Activated T-cell treated with anti-CD3 and anti-CD28 coated beads, Interleukin-2, amount 50 U/mL, for 72 hours (primary cell): ENCODE measurements at places on chromosomes 1 and 21. TPM values are rescaled to one million over a fixed set of nuclear protein-coding genes. Genes with fewer than 3 reads are reported as not detected.

- DNase-seq, result peak; percentile 81
Measured at GRCh38 chr1:117059334-117059677, 820 bp upstream of the TTF2 start.

GRCh38 chr21:18877917-18878316 is 474.3 kb upstream of the TMPRSS15 start:
- no peak for DNase-seq

- peak; percentile 87 for DNase-seq
Measured at GRCh38 chr1:154955039-154955717, 721 bp downstream of the PBXIP1 start.

- DNase-seq, result no peak
Measured at GRCh38 chr1:200893411-200893901, 1.2 kb upstream of the INAVA start.

- DNase-seq, result no peak
Measured at GRCh38 chr1:153390938-153391710, at the start of gene S100A8. S100A8 (minus strand) TSS chr1:153391073; CDS start chr1:153390535, 538 bp downstream.

GRCh38 chr21:45545691-45546531 is 3.7 kb upstream of the SLC19A1 start:
- no peak for DNase-seq

DNA sequence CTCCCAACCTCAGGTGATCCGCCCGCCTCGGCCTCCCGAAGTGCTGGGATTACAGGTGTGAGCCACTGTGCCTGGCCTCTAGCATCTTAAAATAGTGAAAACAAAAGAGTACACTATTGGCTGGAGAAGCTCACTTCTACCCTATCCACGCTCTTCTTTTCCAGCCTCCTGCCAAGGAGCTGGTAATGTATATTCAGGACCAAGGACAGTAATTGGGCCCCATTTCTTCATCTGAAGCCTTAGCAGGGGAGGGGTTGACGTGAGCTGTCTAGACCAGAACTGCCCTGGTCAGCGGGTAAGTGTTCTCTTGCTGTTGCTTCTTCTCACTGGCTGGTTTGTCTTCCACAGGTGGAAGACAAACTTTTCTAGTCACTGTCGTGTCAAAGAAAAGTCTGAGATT is 70.2 kb downstream of the DNM3 start:
- no peak for DNase-seq

DNA sequence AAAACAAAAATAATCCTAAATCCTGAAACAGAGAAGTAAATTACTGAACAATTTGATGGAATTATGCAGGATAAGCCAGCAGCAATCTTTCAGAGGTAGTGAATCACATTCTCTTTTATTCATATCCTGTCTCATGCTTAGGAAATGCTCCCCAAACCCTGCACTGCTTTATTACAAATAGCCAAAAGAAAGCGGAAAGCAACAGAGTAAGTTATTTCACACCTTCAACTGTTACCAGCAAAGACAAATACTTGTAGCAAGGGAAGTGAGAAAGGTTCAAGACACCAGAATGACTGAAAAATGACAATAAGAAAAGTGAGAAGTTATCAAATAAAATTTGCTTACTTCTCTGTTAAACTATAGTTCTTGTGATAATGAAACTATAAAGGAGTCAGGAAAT is 6.2 kb downstream of the ZRANB2 start:
- DNase-seq, result no peak

- DNase-seq, result no peak
Measured at GRCh38 chr1:201737352-201738060, 91.5 kb upstream of the IPO9 start.

DNA sequence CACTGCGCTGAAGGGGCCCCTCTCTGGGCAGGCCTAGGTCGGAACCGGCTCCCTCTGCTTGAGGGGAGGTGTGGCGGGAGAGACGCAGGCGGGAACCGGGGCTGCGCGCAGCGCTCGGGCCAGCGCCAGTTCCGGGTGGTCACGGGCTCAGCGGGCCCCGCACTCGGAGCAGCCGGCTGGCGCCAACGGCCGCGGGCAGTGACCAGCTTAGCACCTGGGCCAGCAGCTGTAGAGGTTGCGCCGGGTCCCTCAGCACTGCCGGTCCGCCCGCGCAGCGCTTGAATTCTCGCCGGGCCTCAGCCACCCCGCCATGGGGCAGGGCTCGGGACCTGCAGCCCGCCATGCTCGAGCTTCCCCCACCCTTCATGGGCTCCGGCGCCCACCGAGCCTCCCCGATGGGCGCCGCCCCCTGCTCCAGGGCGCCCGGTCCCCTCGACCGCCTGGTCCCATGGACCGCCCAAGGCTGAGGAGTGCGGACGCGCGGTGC is 254.6 kb downstream of the COL11A1 start:
- no peak for DNase-seq

DNA sequence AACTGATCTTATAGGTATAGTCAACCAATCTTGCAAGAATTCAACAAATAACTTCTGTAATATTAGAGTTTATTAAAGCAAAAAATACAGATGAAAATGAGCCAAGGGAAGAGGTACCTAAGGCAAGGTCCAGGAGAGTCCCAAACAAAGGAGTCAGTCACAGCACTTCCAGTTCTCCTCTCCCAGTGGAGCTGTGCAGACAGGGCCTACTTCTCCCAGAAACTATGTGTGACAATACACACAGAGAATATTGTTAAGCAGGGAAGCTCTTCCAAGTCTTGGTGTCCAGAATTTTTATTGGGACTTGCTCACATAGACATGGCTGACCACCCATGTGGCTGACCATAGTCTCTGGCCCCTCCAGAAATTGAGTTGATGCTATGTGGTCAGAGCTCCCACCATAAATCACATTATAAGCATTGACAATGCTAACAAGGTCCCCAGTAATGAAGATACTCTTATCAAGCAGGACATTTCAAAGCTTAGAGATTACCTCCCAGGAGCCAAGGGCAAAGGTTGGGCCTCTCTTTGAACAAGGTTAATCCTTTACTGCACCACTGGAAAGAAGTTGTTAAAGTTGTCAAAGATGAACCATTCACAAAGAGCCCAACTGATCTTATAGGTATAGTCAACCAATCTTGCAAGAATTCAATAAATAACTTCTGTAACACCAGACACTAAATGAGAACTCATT is 3.5 kb upstream of the CD244 start:
- no peak for DNase-seq

The ARHGEF2 gene
- 152 TPM for total RNA-seq

The RNF186 gene
- total RNA-seq, result not detected

The BLZF1 gene
- total RNA-seq, result 8.7 TPM

The AJAP1 gene
- 0.05 TPM for total RNA-seq

The ADAMTS5 gene
- total RNA-seq, result not detected

The ABCD3 gene
- 38.0 TPM for total RNA-seq
